HuH-7 (cell line): ENCODE measurements at places on chromosomes 7 and 10.

GRCh38 chr7:75772081-75773077, at the start of gene CCL26:
TSS of gene CCL26 (minus strand) at chr7:75772211. CDS start at chr7:75772176, 35 bp downstream.
- no peak for DNase-seq

DNA sequence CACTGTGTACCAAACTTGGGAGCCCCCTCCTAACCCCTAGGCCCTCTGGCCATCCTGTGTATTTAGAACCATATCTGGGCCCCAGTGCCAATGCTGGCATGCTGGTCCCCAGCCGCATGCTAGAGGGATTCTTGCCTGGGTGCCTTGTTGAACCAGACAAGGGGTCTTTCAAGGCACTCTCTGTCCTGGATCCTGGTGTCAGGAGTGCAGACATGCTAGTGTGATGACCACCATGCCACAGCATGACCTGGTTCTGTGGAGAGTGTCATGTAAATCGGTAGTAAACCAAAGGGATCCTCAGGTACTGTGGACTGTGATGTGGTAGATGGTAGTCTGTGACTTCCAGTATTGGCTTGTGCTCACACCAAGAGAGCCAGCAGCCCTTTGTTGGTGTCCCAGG, 222.2 kb upstream of the PODXL start:
- no peak for DNase-seq

DNA sequence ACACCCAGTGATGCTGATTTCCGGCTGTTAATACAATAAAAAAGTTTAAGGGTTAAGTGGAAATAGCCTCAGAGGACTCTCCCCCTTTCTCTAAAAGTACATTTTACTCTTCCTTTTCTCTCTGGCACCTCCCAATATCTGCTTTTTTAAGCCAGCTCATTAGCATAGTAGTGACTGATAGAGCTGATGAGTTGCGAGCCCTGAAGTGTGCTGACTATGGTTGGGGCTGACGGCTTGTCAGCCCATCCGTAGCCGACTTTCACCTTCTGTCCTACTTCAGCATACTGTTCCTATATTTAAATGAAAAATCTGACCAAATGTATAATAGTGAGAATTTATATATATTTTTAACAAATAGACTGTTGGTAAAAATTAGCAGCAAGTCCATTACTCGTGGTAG, 80.0 kb downstream of the SHH start:
- DNase-seq, result no peak

GRCh38 chr10:98060079-98060478, 29.7 kb upstream of the CRTAC1 start:
- no peak for DNase-seq

DNA sequence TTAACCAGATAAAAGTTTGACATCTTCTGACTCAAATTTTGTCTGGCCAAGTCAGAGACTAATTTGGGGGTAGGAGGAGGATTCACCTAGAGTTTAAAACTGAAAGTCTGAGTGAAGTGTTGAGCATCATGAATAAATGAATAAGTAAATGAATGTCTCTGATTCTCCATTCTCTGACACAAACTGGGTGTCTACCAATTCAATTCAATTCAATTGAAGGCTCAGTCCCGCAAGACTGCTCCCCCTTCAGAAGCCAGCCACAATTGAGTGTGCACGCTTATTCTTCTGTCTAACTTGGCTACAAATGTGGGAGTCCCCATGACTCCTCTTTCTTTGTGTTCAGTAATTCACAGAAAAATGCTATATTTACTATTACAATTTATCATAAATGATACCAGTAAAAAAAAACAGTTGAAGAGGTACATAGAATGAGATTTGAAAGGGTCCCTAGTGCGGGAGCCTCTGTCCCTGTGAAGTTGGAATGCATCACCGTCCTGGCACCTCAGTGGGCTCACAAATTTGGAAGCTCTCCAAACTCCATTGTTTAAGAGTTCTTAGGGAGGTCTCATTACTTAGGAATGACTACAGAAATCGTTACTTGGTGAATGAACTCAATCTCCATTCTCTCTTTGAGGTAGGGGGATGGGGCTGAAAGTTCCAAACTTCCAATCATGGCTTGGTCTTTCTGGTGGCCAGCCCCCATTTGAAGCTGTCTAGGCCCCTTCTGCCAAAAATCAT, 243.7 kb upstream of the PHYHIPL start:
- no peak for DNase-seq

DNA sequence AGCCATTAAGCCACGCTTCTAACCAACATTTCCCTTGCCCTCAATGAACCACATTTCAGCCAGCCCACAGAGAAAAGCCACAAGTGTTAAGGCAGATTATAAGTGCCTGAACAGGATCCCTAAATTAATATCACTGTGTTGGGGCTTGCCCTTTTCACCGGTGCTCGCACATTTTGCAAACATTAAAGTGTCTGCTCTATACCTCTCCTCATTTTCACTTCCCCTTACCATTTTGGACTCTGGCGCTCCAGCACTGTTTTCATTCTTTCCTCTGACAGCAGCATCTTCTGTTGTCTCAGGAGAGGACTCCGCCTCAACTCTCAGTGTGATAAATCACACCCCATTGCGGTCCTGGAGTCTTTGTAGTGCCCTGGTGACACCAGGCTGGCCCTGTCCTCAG, 274.2 kb downstream of the BAMBI start:
- no peak for DNase-seq

DNA sequence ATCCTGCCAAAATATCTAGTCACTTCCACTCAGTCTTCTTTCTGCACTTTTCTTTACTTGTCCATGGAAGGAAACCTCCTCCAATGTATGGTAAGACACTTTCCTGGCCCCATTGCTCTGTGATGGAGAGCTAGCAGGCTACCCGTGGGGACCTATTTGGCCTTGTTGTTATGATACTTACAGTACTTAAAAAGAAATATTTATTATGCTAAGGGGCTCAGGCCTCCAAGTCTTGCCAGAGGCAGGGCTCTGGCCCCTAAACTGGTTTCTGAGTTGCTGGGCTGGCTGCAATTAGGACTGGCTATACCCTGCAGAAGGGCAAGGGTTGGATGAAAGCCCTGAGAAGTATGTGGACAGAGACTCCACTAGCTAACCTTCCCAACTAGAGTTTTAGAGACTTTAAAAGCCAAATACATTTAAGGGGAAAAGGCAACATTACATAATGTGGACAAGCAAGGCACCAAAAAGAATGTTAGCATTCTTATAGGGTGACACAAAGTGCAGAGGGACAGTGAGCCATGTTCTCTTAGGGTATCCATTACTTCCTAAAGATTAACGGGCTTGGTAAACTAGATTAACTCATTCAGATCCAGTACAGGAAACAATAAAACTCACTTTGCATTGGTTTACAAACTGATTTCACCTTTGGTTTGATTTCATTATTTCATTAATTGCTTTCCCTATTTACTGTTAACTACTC, 84.9 kb upstream of the INHBA start:
- no peak for DNase-seq

GRCh38 chr7:113015034-113015645, 71.5 kb downstream of the GPR85 start:
- peak; percentile 40 for DNase-seq

- no peak for DNase-seq
Observed at GRCh38 chr10:78575400-78575799, 493.4 kb upstream of the ZMIZ1 start.

- peak; percentile 26 for DNase-seq
Observed at GRCh38 chr7:20834656-20835055, 48.0 kb upstream of the SP8 start.

GRCh38 chr7:131161103-131161502, 166.6 kb upstream of the MKLN1 start:
- no peak for DNase-seq

DNA sequence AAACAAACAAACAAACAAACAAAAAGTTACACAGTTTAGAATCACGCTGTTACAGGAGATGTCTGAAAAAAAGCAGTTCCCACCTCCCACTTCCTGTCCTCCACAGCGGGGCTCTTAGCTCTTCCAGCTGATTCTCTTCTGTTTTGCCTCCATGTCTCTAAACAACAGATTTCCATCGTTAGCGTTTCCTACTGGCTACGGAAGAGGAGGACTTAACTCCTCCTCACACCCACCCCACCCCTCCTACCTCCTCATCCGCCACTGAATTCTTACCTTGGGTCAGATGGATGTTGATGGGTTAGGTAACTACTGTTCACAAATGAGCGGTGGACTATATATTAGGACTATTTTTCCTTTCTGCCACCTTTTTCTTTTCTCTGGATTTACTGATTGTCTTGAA, 36.8 kb upstream of the NUB1 start:
- DNase-seq, result peak; percentile 50

DNA sequence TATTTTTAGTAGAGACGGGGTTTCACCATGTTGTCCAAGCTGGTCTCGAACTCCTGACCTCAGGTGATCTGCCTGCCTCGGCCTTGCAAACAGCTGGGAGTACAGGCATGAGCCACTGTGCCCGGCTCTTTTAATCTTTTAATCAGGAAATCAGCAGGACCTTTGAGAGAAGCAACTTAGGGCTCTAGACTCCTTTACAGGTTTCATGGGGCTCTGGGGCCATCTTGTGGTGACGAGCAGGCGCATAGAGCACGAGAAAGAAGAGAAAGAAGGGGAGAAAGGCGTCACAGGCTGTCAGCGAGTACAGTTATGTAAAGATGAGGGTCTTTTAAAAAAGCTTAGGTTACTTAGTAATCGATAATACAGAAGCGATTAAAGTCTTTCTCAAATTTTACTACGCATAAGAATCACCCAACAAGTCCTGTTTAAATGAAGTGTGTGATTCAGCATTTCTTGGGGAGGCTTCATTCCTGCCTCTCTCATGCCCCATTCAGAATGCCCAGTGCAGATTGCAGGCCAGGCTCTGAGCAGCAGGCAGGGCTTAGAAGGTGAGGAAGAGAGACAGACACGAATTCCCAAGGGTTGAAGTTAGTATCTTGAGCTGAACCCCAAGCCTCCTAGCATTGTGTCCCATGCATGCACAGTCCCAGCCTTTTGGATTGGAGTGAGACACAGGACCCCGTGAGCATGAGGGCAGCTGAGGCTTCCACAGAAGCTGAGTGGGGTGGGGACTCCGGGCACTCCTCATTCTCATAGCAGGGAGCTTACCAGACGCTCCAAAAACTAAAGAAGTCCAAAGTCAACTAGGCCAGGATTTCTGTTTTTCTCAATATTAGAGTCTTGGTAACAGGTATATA, 23.6 kb upstream of the PFKP start:
- DNase-seq, result peak; percentile 78

DNA sequence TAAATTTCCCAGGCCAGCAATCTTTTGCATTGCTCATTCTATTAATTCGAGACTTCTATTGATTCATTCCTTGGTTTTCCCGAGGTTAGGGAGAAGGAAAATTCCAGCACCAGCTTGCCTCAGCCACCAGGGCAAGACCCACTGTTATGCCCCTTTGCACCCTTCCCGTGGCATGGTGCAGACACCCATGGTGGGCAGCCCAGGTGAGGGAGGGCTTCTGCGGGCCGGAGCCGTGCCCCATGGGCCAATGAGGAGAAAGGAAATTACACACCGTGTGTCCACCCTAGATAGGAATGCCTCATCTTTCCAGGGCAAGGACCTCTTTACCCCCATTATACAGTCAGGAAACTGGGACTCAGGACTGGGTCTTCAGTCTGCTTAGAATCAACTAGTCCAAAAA, 4.5 kb upstream of the GRID1 start:
- DNase-seq, result no peak

DNA sequence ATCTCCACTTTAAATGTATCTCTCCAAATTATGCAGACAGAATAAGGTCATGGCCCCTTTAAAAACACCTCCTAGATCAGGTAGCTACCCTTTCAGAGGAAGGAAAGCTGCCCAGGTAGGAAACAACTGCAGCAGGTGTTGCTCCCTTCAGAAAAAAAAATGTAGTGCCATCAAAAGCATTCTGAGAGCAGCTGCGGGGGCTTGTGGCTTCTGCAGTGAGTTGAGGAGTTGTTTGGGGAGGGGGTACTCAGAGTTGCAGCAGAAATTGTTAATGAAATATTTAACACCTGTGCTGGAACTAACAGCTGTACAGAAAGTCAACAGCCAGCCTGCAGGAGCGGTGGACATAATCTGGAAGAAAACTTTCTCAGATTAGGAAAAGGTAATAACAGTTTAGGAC, 24.0 kb downstream of the CDHR3 start:
- no peak for DNase-seq

DNA sequence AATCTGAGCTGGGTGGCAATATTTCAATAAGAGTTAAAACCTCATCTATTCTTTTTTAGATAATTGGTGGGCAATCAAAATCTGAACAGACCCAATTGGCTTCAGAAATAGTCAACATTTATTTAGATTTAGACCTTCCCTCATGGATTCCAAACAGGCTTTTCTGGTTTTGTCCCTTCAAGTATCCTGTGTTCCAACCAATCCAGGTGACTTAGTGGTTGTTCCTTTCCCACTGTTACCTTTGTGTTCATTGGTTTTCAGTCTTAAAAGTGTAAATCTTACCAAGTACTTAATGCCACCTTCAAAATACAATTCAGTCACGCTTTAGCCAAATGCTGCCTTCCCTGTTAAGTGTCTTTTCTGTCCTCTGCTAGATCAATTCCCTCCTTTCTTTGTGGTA, 85.9 kb downstream of the AHR start:
- no peak for DNase-seq

- DNase-seq, result no peak
Observed at GRCh38 chr10:103193820-103194529, 903 bp upstream of the NT5C2 start.

DNA sequence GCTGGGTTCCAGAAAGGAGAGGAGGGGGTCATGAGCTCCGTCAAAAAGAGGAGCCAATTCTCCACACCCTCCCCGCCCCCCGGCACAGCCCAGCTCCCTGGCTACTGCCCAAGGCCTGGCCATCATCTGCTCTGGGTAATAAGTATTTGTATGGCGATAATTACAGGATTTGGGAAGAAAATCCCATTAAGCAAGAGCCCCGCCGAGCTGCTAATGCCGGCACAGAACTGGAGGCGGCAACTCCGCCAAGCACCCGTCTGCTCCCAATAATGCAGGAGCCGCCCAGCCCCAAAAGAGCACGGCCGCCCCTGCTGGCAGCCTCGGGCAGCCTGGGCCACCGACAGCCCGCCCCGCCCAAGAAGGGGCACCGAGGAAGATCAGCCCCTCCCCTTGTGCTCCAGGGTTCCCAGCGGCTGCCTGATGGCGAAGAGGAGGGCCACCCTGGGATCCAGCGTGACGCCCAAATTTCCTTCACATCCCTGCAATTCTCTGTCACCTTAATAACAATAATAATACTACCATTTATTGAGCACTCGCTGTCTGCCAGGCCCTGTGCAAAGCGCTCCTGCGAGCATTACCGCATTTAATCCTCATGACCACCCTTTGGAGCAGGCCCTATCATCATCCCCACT, 5.9 kb downstream of the SLIT1 start:
- DNase-seq, result no peak

- no peak for DNase-seq
Observed at GRCh38 chr10:49752584-49752983, 9.5 kb downstream of the OGDHL start.

- no peak for DNase-seq
Observed at GRCh38 chr7:141992688-141993087, 3.0 kb upstream of the MGAM start.

- DNase-seq, result no peak
Observed at GRCh38 chr10:23499372-23500132, 60.7 kb downstream of the OTUD1 start.

- no peak for DNase-seq
Observed at GRCh38 chr7:132944774-132945173, 137.1 kb downstream of the CHCHD3 start.
